Memory B cell (primary cell): ENCODE measurements at places on chromosomes 13 and 19.
A peak's percentile ranks its signal among the peaks of the same experiment; 100 is the strongest.

- no peak for DNase-seq
Measured at GRCh38 chr19:5397804-5398692, 57.2 kb upstream of the ZNRF4 start.

- peak; percentile 38 for DNase-seq
Measured at GRCh38 chr13:98279473-98280175, 102.6 kb upstream of the RNF113B start.

GRCh38 chr19:50850738-50851137 is 4.0 kb upstream of the KLK3 start:
- no peak for DNase-seq

DNA sequence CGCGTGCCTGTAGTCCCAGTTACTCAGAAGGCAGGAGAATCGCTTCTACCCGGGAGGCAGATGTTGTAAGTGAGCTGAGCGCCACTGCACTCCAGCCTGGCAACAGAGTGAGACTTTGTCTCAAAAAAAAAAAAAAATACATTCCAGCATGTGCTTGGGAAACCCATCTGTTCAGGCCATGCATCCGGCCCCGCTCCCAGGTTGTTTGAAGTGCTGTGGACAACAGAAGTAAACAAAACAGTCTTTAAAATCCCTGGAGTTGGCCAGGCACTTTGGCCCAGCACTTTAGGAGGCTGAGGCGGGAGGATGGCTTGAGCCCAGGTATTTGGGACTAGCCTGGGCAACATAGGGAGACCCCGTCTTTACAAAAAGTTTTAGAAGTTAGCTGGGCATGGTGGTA is 3.2 kb upstream of the PTPRS start:
- no peak for DNase-seq

DNA sequence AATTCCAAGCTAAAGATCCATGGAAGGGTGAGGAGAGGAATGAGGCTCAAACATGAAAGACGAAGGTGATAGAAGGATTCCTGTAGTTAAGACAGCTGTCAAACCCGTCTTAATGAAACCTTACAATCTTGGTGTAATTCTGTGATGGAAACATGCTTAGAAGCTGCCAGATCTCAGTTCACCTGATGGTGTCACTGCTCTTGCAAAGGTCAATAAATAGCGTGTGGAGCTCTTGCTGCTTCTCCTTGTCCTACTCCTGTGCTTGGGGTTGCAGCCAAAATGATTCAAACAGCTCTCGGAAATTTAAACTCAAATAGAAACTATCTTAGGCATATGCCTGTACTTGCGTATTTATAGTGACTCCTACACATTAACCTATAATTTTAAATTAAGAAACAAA is 1705.0 kb downstream of the OLFM4 start:
- DNase-seq = no peak

GRCh38 chr19:30351774-30352173 is 20.4 kb upstream of the ZNF536 start:
- no peak for DNase-seq

DNA sequence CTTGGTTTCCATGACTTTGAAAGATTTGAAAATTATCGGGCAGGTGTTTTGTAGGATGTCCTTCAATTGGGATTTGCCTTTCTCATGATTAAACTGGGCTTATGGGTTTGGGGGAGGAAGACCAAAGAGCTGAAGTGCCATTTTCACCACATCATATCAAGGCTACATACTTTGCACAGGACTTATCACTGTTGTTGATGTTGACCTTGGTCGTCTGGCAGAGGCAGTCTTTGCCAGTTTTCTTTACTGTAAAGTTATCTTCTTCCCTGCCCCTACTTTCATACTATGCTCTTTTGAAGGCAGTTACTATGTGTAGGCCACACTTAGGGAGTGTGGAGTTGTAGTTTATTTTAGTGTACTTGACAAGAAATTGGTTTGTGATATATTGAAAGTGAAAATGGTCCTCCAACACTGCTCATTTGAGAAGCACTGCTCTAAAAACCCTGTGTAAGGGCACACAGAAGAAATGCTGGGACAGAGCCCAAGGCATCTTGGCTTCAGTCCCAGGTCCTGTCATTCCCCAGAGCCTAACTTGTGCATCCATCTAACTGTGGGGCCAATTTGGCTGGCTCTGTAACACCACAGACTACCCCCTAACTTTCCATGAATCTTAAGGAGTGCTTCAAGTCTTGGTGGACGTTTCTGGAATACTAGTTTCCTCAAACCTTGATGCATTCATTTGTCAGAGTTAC is 384.9 kb downstream of the KCNRG start:
- DNase-seq = no peak

GRCh38 chr13:103539265-103539664 is 473.0 kb upstream of the SLC10A2 start:
- no peak for DNase-seq

DNA sequence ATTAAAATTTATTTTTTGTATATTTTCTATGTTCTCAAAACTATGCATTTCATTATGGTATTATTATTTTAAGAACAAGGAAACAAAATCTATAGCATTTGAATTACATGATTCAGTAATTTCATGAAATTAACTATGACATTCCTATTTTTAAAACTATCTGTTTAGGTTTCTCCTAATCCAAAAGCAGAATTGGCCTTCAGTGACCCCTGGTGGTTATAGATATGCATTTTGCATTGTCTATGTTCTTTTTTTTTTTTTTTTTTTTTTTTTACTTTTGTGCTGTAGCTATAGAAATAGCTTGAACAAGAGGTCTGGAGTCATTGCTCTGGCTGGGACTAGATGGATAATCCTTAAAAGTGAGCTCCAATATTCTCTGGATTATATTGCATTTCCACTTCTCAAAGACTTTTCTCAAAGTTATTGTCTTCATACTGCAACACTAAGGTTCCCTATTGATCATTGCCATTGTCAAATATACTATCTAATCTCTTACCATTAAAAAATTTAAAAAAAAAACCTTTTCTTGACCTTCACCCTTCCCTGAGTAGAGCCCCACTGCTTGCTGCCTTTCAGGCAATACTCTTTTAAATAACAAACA is 15.9 kb upstream of the DNAJC3 start:
- DNase-seq = no peak

DNA sequence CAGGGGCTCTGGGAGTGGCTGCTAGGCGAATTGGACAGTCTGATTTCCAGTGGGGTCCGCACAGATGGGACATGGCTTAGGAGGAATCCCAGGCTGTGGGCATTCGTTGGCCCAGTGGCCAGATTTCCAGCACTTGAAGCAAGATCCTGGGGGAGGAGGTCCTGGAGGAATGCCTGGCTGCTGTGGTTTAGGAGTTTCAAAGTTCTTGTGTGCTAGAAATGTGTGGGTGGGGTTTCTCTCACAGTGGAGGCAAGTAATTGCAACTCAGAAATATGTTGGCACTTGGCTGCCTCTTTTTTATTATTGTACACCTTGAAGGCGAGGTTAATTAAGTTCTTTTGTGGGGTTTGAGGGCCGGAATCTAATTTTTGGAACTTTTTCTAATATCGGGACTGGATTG is 17.1 kb downstream of the IGFL3 start:
- DNase-seq = no peak

DNA sequence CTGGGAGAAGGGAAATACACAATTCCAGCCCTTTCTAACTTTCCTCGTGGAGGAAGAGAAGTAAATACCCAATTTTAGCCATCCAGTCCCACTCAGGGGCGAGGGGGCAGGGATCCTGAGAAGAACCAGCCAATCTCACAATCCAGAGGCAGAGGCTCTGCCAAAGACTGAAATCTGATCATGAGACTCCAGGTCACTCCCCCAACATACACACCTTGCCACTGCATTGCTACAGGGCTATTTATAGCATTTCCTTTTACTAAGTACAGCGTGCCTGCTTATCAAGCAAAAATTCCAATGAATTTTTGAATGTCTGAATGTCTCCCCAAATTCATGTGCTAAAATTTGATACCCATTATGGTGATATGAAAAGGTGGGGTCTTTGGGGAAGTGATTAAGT is 1687.5 kb downstream of the EFNB2 start:
- DNase-seq = no peak

DNA sequence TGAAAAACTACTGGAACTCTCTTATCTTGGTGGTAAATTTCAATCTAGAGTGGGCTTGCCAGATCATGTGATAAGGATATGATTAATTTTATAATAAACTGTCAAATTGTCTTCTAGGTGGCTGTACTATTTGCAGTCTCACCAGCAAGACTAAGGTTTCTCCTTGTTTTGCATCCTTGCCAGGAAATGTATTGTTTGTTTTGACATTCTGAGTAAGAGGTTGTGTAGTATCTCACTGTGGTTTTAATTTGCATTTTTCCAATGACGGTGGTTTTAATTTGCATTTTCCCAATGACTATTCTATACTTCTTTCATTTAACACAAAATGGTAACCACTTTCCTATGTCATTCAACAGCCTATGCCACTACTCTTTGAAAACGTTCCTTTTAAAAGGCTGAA is 2.0 kb downstream of the CAB39L start:
- no peak for DNase-seq

GRCh38 chr19:943551-944170 is 17.8 kb downstream of the ARID3A start:
- DNase-seq = no peak

GRCh38 chr19:51386882-51387520 is 773 bp downstream of the LIM2 start:
- DNase-seq = no peak

DNA sequence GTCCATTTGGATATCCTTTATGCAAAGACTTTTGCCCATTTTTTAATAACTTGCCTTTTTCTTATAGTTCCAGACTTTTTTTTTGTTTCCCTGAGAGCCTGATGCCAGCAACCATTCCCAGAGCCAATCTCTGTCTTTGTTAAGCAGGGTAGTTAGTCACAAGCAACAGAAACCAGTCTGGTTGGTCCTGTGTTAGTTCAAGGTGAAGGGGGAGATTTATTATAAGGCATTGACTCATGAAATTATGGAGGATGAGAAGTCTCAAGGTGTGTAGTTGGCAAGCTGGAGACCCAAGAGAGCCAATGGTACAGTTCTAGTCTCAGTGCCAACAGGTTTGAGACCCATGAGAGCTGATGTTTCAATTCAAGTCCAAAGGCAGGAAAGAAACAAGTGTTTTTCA is 33.0 kb downstream of the GPR12 start:
- no peak for DNase-seq

DNA sequence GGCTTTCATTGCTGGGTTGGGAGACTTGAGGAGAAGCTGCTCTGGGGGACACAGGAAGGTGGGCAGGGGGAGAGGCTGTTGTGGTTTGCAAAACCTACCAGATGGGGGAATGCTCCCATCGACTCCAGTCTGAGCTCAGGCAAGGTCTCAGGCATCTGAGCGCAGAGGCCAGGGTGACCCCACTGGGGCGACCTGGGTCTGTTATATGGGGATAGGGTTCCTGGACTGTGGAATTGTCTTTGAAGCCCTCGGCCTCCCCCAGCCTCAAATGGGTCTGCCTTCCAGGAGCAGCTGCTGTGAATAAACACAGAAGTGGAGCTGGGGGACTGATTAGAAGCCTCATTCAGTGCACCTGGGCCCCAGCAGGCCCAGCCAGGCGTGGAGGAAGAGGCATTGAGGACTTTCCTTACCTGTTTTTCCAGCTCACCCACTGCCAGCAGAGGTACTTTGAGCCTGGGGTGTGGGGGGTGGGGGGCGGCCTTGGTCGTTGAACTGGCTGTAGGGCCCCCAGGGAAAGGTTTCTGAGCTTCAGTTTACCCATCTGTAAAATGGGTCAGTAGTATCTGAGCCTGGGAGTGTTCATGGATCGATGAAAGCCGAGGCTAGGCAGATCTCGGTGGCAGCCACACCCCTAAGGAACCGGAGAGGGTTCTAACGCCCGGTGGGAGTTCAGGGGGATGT is 1.4 kb downstream of the CERS4 start:
- peak; percentile 28 for DNase-seq

- DNase-seq = no peak
Measured at GRCh38 chr19:5052515-5052914, 83.6 kb downstream of the KDM4B start.

- no peak for DNase-seq
Measured at GRCh38 chr13:29355029-29355428, 240.5 kb downstream of the SLC7A1 start.

- no peak for DNase-seq
Measured at GRCh38 chr13:30085087-30085486, 222.3 kb downstream of the KATNAL1 start.

DNA sequence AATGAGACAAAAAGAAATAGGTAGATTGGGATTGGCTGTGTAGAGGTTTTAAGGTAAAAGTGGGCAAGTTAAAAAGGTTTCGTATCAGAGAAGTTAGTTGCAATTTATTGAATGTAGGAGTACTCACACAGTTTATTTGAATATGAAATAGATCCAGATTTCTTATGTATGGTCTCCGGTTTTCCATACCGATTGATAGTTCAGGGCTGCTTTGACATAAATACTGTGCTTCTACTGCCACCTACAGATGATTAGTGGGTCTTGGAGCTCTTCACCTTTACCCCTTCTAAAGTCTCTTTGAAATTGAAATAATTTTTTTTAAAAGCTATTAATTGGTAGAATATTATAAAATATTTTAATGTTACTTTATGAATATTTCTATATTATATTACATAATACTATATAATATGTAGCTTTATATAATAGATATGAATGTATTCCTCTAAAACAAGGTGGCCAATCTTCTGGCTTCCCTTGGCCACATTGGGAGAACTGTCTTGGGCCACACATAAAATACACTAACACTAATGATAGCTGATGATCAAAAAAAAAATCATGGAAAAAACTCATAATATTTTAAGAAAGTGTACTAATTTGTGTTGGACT is 7.7 kb upstream of the GPR18 start:
- peak; percentile 44 for DNase-seq

GRCh38 chr19:17021793-17022590 is 4.6 kb downstream of the CPAMD8 start:
- DNase-seq = no peak

DNA sequence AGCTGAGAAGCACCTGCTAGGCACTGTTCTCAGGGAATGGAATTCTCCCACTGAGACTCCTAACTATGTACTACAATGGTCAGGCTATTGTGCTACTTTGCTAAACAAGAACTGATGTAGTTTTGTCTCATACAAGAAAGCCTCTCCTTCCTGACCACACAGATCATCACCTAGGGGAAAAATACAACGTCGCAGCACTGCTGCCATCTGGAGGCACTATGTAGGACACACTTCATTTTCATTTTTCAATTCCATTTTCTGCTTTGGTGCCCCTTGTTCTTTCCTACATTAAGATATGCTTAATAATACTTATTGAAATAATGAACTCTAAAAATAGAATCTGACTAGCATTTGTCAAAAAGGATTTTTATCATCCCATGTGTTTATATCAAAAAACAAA is 21.1 kb downstream of the PROSER1 start:
- DNase-seq = no peak

DNA sequence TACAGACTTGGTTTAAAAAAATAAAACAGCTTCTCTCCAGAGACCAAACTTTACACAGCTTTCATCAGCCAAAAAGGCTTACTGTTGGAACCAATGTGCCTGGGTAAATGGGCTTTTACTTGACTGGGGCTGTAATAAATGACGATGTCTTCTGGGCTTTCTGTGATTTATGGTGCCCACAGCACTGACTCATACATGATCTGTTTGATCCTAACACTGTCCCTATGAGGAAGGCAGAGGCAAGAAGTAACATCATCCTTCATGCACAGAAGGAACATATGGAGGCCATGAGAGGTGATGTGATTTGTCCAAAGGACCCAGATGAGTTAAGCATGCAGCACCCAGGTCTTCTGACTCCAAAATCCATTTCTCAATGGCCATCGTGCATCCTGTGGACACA is 77.4 kb downstream of the DOCK9 start:
- no peak for DNase-seq
